CD4-positive, alpha-beta T cell (primary cell): ENCODE measurements at places on chromosomes 7 and 10. TPM values are rescaled to one million over a fixed set of nuclear protein-coding genes. Genes with fewer than 3 reads are reported as not detected.

PRSS37 gene
- total RNA-seq = not detected

CFAP43 gene
- not detected for total RNA-seq

TSPAN33 gene
- total RNA-seq = 4.1 TPM

CRPPA gene
- total RNA-seq = 1.0 TPM

BMPR1A gene
- 1.9 TPM for total RNA-seq

SPOCK2 gene
- total RNA-seq = 976 TPM

ATOH7 gene
- total RNA-seq = not detected

GNGT1 gene
- not detected for total RNA-seq

FGFR2 gene
- 0.14 TPM for total RNA-seq

HABP2 gene
- not detected for total RNA-seq

GNAT3 gene
- not detected for total RNA-seq

SLC39A12 gene
- total RNA-seq = not detected

MMRN2 gene
- 1.8 TPM for total RNA-seq

NPFFR1 gene
- total RNA-seq = 0.03 TPM

STRIP2 gene
- 0.11 TPM for total RNA-seq

GSAP gene
- 19.1 TPM for total RNA-seq

NKX2-3 gene
- total RNA-seq = not detected

XRCC2 gene
- total RNA-seq = 0.25 TPM

OR2A1 gene
- total RNA-seq = 0.11 TPM

SFTPA1 gene
- total RNA-seq = not detected

CYP3A4 gene
- not detected for total RNA-seq

PVRIG gene
- total RNA-seq = 30.1 TPM

PHYHIPL gene
- not detected for total RNA-seq

TBXAS1 gene
- 6.0 TPM for total RNA-seq

NPTX2 gene
- not detected for total RNA-seq
